ENCODE measurements at places on chromosomes 2 and 18. TPM values are rescaled to one million over a fixed set of nuclear protein-coding genes. Genes with fewer than 3 reads are reported as not detected.

SCN3A gene
- total RNA-seq: 0.94 TPM

DSC3 gene
- 0.14 TPM for total RNA-seq

COL4A4 gene
- 5.2 TPM for total RNA-seq

YWHAQ gene
- total RNA-seq: 463 TPM

SERPINB4 gene
- not detected for total RNA-seq

All from epithelial cell of proximal tubule (primary cell).